ENCODE measurements at places on chromosomes 2 and 18. TPM values are rescaled to one million over a fixed set of nuclear protein-coding genes. Genes with fewer than 3 reads are reported as not detected.

The STPG4 gene
- total RNA-seq = 0.64 TPM

The KCNG2 gene
- 0.16 TPM for total RNA-seq

DNA sequence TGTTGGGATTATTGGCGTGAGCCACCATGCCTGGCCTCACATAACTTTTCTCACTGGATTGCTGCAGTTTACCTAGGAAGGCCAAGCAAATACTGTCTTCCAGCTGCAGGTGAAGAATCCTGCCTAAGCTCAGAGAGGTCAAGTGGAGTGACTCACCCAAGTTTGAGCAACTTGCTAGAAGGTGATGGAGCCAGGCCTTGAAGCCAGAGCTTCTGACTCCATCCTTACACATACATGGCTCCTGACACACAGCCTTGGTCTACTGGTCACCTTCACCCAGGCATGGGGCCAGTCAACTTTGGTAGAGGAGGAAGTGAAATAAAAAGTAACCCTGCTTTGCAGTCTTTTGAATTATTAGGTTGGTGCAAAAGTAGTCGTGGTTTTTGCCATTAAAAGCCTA, 93.5 kb downstream of the VWA3B start:
- no peak overlapping the region for H3K4me3 ChIP-seq
- H3K36me3 ChIP-seq = no peaks in the 10 kb centered on the region
- peaks cover 16% of the 10 kb centered on the region for H3K27me3 ChIP-seq

DNA sequence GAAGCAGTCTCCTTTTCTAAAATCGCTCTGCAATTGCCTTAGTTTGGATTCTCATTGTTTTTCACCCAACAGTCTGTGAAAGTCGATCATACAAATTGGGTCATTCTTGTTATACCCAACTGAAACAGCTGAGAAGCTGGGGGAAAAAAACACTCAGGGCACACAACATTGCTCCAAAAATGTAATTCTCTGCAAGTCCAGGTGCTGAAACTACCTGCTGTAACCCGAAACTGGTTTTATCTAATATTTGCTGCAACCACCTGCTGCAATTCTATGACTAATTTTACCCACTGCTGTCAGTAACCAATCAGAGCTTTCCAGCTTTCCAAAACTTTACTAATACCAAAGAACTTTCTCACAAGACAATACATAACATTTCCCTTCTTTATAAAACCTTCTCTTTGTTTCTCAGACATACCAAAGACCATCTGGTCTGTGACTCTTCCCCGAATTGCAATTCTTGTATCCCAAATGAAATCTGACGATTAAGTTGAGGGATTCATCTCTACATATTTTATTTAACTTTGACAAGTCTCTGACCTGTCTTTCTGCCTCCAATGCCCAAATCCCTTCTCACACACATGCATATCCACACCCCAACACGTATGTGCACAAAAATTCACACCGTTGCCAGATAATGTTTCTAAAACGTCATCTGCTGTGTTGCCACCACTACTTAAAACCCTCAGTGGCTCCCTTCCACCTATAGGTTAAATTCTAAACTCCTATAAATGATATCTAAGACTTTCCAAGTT, 198.3 kb downstream of the PIEZO2 start:
- H3K27ac ChIP-seq = no peak overlapping the region
- no peaks in the 10 kb centered on the region for H3K27me3 ChIP-seq
- no peak overlapping the region for H3K4me3 ChIP-seq
- H3K4me1 ChIP-seq = no peaks in the 10 kb centered on the region
- no peak for DNase-seq
- no peaks in the 10 kb centered on the region for H3K36me3 ChIP-seq

- peaks cover 6% of the 10 kb centered on the region for H3K4me1 ChIP-seq
- H3K27ac ChIP-seq = no peak overlapping the region
- H3K36me3 ChIP-seq = no peaks in the 10 kb centered on the region
Observed at GRCh38 chr2:239136762-239137161, 264.1 kb downstream of the HDAC4 start.

- no peak for DNase-seq
- no peaks in the 10 kb centered on the region for H3K36me3 ChIP-seq
- H3K4me1 ChIP-seq = peaks cover 31% of the 10 kb centered on the region
- H3K27me3 ChIP-seq = no peaks in the 10 kb centered on the region
Observed at GRCh38 chr2:20616341-20616871, 34.5 kb downstream of the HS1BP3 start.

- H3K27ac ChIP-seq = no peak overlapping the region
- DNase-seq = no peak
- peaks cover 24% of the 10 kb centered on the region for H3K4me1 ChIP-seq
- H3K27me3 ChIP-seq = no peaks in the 10 kb centered on the region
Observed at GRCh38 chr2:238382381-238382781, 44.3 kb upstream of the ASB1 start.

Measured in astrocyte (in vitro differentiated cells and primary cell).